ENCODE measurements at places on chromosomes 11 and 22. TPM values are rescaled to one million over a fixed set of nuclear protein-coding genes. Genes with fewer than 3 reads are reported as not detected.

Gene NCAPH2
- total RNA-seq, result 94.1 TPM

Gene PRAME
- total RNA-seq, result not detected

Gene APOBEC3G
- total RNA-seq, result 21.0 TPM

Gene CAVIN3
- total RNA-seq, result not detected

Gene APOBEC3A
- not detected for total RNA-seq

Gene ARCN1
- 115 TPM for total RNA-seq

Gene KRTAP5-3
- total RNA-seq, result not detected

- no peak for DNase-seq
Observed at GRCh38 chr11:75598264-75598663, 36.2 kb downstream of the SERPINH1 start.

DNA sequence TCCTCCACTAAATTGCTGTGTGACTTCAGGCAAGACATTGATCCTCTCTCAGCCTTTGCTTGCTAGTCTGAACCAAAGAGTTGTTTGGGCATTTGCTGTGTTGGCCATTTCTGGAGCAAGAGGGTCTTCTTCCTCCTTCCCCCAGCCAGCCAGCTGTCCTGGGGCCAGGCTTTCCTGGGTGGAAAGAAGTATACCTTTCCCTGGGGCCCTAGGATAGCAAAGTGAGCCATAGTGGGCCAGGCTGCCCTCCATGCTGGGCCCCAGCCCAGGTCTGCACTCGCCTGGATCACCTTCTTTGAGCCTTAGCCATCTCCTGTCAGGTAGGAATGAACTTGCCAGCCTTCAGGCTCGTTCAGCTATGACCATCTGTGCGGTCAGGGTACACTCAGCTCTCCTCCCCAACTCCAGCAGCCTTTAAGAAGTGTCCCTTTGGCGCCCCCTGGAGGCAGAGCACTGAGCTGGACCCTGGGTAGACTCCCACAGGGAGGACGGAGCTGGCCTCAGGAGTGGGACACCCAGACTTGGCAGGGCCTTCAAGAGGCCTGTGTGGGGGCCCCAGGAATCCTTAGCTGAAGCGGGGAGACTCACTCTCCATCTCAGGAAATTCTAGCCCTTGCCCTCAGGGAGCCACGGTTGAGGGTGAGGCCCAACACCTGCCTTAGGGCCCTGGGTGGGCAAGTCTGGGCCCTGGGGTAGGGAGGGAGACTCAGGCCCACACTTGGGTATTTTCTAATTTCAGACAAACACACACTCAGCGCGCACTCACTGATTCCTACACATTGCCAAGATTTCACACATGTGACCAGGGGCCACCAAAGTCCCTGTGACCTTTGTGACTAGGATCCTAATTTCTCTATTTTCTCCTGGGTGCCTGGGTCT is 35.6 kb upstream of the TPBGL start:
- DNase-seq, result peak; percentile 54

DNA sequence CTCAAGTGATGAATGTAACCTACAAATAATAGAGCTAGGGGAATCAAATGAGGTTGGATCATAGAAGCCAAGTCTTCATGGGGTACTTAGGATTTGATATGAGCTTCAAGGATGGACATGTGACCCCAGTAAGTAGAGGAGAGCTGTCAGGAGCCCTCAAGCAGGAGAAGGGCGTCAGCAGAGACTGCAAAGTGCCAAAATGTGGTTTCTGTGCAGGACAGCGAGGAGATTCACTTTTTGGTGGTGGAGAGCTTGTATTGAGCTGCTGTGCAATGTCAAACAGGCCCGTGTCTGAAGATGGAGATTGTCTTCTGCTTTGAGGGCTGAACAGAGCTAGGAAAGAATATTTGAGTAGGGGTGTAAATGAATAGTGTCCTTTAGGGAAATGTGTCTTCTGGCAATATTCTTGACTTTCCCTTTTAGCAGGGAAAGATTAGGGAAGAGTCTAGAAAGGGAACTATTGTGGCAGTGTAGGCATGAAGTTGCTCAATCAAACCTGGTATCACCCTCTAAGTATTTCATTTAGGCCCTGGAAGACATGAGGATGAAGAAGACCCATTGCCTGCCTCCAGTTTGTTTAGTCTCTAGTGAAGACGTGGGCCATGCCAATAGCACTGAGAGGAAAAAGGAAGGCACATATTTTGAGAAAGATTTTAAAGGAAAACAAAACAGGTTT is 31.2 kb upstream of the SORL1-AS1 start:
- DNase-seq, result peak; percentile 13

- no peak for DNase-seq
Observed at GRCh38 chr22:49755631-49756001, 72.1 kb downstream of the BRD1 start.

GRCh38 chr11:19974886-19975285 is 185.4 kb downstream of the DBX1 start:
- no peak for DNase-seq

GRCh38 chr11:9951807-9952206 is 287.9 kb downstream of the SWAP70 start:
- DNase-seq, result no peak

DNA sequence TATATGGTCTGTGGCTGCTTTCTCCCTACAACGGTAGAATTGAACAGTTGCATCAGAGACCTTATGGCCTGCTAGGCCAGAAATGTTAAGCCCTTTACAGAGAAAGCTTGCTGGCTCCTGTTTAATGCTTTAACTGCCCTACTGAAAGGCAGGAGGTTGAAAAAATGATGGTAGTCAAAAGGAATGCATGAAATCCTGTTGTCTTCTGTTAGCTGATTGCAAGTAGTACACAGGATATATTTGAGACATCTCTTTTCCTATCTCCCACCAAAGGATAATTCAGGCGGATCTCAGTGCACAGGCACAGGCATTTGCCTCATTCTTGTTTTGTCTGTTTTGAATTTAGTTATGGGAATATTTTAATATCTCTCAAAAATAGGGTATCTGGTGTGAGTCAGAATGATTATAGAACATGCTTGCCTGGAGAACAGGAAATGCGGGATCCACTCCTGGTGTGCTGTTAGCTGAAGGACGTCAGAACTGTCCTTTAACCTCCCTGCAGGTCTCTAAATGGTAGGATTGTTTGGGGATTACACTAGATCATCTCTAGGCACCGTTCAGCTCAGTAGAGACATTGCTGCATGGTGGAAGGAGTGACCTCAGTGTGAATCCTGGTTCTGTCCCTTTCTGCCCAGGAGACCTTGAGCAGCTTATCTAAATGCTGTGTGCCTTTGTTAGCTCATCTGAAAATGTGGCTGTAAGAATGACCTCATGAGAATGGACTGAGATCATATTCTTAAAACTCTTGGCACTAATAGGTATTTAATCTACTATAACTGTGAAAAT is 49.5 kb downstream of the PACS1 start:
- DNase-seq, result no peak

GRCh38 chr22:35705141-35705540 is 12.5 kb upstream of the APOL5 start:
- DNase-seq, result no peak

GRCh38 chr11:65541093-65541982 is 16.5 kb downstream of the SCYL1 start:
- no peak for DNase-seq

GRCh38 chr11:112086422-112087191 is at the start of the genes SDHD and TIMM8B:
TSS of gene SDHD (plus strand) at chr11:112086873. CDS start at chr11:112086908, 35 bp downstream.
TSS of gene TIMM8B (minus strand) at chr11:112086756. CDS start at chr11:112086723, 33 bp downstream.
- peak; percentile 90 for DNase-seq

- no peak for DNase-seq
Observed at GRCh38 chr22:43946384-43946667, 8.9 kb upstream of the SAMM50 start.

DNA sequence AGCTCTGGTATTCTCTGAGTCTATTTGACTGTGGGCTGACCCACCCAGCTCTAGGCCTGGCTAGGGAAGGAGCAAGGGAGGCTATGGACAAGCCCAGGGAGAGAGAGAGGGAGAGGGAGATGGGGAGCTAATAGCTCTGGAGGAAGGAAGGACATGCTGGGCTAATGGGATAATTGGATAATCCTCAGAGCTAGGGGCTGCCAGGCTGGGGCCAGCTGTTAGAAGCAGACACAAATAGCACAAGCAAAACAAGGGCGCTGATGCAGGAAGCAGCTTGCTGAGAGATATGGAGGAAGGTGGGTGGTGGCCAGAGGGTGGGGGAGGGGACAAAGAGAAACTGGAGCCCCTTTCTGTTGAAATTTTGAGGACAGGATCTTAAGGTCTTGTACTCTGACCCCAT is 23.2 kb downstream of the ADORA2A start:
- DNase-seq, result no peak

- no peak for DNase-seq
Observed at GRCh38 chr11:102591160-102591718, 33.9 kb downstream of the MMP20 start.

DNA sequence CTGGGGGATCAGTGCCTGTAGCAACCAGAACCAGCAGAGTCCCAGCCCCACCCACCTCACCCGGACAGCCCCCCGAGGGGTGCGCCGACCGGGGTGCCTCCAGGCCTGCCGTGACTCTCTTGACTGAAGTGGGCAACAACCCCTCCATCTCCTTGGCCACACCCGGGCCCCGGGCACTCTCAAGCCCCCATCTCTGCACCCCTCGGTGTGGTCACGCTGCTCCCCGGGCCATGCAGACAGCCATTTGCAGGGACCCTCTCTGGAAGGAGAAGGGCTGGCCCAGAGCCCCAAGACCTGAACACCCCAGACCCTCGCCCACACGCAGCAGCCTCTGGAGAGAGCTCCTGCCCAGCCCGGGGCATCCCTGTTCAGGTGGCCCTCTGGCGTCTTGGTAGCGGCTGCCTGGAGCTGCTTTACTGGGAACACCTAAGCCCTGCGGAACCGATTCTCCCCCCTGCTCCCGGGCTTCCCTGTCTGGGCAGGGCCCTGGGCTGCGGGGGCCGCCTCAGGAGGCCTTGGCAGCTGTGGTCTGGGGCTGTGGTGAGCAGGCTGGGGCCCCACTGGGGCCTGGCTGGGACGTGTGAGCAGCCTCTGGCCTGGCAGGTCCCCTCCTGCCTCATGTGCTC is 84.9 kb downstream of the WNT7B start:
- no peak for DNase-seq

Data from naive thymus-derived CD4-positive, alpha-beta T cell (primary cell).